ENCODE measurements at places on chromosomes 5 and 9.

- DNase-seq = no peak
Observed at GRCh38 chr5:66843065-66843464, 246.9 kb downstream of the MAST4 start.

- no peak for DNase-seq
Observed at GRCh38 chr5:22306011-22306410, 547.1 kb downstream of the CDH12 start.

- no peak for DNase-seq
Observed at GRCh38 chr5:172840432-172841154, 6.5 kb downstream of the ERGIC1 start.

- DNase-seq = peak; percentile 47
Observed at GRCh38 chr5:68269820-68270219, 54.3 kb downstream of the PIK3R1 start.

GRCh38 chr9:114851306-114851705, 45.5 kb upstream of the TNFSF15 start:
- DNase-seq = no peak

DNA sequence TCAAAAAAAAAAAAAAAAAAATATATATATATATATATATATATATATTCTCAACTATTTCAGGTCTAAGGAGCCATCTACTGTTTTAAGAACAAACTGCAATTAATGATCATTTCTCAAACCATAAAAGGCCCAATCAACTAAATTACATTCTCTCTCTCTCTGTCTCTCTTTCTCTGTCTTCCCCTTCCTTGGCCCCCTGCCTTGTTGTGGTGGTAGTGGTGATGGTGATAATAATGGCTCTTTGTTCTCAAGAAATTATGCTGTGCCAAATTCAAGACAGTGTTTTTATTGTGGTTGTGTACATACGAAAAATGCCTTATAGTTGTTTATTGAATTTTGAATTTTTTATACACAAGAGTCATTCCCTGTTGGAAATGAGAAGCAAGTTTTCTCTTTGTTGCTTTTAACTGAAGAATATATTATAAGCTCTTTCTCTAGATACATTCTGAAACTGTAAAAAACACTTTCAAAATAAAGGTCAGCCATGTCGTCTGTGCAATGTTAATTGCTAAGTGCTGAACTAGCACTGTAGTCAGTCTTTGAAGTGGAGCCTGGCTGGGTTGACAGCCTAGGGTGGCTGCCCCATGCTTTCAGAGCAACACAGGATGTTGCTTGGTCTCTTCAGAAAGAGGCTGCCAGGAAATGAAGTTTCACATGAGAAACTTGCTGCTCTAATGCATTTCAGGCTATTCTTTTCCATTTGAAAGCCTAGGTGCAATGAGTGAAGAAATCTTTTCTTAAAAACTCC, 96.0 kb downstream of the HINT1 start:
- peak; percentile 68 for DNase-seq
